Kidney epithelial cell (primary cell): ENCODE measurements at places on chromosomes 4 and X.

DNA sequence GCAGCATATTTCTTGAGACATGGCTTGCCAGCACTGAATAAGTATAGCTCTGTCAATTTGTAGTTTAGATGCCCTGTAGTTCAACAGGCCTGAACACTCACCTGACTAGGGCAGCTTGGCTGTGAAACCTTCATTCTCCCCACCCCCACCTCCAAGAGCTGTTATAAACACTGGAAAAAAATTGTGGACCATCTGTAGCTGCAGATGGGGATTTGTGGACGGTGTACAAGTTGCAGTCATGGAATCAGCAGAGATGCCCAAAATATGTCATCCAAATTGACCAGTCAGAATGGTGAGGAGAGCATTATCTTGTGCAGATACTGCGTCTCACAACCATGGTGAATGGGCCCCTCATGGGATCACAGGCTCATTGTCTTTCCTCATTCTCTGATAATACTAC lies 76.2 kb upstream of the PAQR3 start:
- DNase-seq: no peak

- no peak for DNase-seq
These were observed 421.8 kb downstream of the HNRNPD start for GRCh38 chr4:81951891-81952455.

GRCh38 chr4:125116431-125116830 lies 198.3 kb upstream of the FAT4 start:
- DNase-seq: no peak

- no peak for DNase-seq
These were observed 348.1 kb downstream of the NR3C2 start for GRCh38 chr4:148094149-148094548.

- DNase-seq: no peak
These were observed 56.6 kb downstream of the SPRY1 start for GRCh38 chr4:123453061-123453680.

- DNase-seq: no peak
These were observed 31.8 kb upstream of the AGA start for GRCh38 chr4:177473991-177474390.

GRCh38 chr4:95289028-95289634 lies 259.6 kb downstream of the UNC5C start:
- no peak for DNase-seq

GRCh38 chrX:128396601-128397000 lies 344.4 kb upstream of the ACTRT1 start:
- peak; percentile 26 for DNase-seq

DNA sequence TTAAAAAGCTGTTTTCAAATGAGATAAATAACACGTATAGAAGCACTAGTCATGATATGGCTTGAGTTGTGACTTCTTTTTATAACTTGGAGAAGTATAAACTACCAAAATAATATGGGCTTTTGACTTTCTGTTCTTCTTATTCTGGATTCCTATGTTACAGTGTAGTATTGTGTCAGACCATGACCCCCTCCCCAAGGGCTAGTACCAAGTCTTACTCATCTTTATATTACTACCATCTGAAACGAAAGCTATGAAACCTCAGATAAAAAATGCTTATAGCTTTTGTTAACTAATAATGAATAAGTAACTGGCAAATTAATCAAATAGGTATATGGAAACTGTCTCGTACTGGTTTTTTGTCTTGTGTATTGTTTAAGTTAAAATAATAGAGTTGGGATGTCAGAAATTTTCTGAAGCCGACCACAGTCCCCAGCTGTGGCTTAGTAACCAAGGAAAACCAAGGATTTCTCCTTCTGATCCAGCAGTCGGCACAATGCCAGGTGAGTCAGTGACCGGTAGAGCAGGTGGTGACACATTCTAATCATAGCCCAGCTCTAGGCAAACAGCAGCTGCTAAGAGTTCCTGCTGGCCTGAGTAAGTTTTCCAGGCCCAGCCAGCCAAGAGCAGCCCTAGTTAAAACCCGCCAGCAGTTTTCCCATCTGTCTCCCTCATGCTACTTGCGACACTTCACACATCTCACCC lies 163.3 kb upstream of the PRDX4 start:
- peak; percentile 83 for DNase-seq

DNA sequence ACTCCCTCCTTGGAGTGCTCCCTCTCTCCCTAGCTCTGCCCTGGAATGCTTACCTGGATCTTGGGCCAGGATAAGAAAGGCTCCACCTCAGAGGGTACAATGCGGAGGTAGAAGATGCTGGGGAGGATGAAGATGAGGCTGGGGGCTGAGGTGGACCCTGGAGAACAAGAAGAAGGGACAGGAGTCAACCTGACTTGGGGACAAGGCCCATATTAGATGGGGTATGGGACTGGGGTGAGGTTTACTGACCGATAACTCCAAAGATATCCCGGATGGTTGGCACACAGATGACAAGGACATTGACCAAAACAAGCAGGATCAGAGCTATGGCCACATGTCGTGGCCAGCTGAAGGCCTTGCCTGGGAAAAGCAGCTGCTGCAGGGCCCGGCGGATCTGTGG lies 10.6 kb downstream of the SLC38A5 start:
- no peak for DNase-seq

- DNase-seq: no peak
These were observed 201.3 kb upstream of the CTSO start for GRCh38 chr4:156154978-156155377.

GRCh38 chrX:13732246-13733067 lies 2.0 kb downstream of the TRAPPC2 start:
- peak; percentile 5 for DNase-seq

GRCh38 chr4:12579172-12579571 lies 905.0 kb downstream of the RAB28 start:
- no peak for DNase-seq

GRCh38 chr4:25925486-25926201 lies 11.6 kb downstream of the SMIM20 start:
- DNase-seq: no peak

DNA sequence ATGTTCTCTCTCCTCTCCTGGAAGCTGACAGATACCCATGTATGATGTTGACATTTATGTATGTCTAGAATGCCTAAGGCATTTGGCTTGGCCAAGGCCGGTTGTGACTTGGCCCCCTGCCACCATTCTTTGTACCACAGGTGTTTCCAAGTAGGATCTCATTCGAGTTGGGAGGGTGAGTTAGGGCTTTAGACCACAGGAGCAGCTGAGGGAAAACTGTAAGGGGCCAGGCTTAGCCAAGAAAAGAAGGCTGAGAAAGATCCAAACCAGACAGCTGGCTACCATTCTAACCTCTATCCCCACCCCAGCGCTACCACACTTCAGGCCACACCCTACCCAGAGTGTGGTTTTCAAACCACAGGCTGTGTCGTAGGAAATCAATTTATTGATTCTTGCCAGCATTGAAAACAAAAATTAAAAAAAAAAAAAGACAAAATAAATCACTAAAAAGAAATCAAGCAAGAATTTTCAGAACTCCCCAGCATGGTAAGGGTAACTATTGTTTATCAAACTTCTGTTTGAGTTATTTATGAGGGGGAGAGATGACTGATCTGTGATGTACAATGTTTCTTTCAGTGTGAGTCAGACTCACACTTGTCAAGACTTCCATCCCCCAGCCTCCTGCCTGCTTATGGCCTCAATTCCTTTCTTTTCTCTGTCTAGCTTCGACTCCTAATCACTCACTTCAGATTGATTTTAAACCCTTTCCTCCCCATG lies 9.9 kb downstream of the TMSB4X start:
- no peak for DNase-seq

DNA sequence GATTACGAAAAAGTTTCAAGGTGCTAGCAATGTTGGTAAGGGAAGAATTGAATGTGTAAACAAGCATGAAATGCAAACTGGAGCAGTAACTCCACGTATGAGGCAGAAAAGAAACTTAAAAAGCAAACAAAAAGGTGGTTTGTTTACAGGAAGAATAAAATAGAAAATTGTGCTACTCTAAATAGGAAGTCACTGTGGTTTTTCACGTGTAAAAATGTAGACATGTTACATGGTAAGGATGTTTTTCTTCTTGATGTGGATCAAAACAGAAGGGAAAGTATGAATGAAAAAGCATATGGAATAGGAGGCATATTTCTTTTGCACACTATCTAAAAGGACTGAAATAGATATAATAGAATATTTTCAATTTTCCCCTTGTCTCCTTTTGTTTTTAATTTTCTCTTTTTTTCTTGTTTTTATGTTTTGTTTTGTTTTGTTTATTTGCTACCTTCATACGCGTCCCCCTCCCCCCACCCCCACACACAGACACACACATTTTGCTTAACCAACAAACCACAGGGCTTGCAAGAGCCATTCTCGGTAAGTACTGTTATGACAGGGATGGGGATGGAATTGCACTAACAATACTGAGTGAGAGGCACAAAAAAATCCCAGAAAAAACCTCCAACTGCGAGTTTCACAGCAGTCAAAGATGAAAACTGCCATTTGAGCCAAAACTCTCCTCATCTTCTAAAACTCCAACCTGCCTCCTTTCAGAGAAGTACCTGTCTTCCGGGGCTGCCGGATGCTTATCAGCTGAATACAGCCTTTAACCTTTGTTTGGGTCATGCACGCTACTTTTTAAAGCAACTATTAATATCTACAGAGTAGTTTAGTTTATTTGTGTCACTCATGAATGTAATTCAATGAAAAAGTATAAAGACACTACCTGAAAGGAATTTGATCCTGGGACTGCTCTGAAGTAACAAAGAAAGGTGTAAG lies 135.8 kb downstream of the IL15 start:
- DNase-seq: no peak

DNA sequence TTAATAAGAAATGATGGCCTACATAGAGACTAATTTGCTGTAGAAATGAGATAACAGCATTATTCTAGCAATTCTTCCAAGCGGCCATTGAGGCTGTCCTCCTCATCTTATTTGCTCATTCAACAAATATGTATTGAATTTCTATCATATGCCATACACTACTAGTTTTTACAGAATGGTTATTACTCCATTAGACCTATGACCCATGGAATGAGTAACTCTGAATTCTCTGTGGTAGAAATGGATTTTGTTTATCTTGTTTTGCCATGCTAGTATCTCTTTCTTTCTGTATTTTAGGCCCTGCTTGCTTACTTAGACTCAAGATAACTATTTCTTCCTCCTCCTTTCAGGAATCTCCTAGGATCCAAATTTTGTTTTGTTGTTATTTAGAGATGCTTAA lies 103.5 kb downstream of the RPA4 start:
- DNase-seq: no peak

DNA sequence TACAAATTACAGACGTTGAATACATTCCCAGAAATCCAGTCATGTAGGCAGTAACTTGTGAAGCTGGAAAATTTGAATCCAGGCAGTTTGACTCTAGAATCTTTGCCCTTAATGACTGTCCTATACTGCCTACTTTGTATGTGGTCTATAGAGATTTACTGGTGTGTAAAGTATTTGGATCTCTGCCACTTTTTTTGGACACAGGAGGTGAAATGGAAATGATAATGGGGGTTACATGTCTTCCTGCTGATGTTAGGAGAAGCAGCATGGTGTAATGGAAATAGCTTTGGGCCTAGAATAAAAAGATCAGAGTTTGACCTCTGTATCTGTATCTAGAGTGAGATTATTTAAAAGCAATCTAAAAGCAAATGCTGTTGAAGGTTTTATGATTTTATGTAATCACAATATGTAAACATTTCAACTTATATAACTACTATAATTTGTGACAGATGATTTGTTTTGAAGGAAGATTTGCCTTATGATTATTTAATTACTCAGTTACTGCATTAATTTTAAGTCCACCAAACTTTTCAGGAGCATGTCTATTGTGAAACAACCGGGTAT lies 3.3 kb downstream of the COL4A5 start:
- DNase-seq: no peak

GRCh38 chr4:156596706-156597329 lies 374.8 kb downstream of the PDGFC start:
- no peak for DNase-seq

DNA sequence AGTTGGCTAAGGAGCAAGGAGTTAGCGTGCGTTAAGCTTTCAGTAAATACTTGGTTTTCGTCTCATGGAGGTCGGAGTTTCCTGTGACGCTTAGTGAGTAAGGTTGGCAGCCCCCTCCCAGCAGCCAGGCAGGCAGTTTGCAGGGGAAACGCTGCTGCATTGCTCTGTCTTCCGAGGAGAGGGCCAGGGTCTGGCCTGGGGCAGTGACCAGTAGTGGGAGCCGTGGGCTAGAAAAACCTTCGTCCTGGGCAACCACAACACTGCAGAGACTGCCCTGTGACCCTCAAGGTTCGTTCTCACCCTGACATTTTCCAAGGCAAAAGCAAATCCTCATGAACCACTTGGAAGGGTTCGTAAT lies 432 bp downstream of the TMEM175 start:
- DNase-seq: no peak

DNA sequence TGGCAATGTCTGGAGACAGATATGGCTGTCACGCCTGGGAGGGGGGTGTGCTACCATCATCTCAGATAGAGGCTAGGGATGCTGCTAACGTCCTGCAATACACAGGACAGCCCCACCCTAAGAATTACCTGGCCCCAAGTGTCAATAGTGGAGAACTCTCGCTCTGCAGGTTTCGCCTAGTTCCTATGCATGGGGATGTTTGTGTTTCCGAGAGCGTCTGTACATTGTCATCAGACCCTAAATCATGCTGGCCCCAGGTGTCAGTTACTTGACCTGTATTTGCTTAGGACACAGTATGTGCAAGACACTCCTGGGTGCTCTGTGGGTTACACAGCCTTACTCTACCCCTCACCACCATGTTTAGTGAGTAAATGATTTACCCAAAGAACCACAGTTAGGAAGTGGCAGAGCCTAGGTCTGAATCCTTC lies 90.8 kb downstream of the AFF1 start:
- no peak for DNase-seq

DNA sequence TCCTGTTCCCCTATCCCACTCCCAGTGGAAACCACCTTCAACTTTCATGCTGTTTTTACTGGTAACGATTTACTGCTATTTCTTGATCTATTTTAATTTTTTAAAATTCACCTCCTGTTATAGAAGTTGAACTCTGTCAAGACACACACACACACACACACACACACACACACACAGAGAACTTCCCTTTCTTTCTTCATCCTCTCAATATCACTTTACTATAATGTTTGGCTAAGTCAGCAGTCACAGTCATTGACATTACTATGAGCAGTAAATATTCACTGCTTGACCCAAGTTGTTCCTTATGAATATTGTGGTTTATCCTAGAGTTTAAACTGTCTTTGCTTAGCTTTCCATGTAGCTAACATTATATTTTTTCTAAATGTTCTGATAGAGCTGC lies 24.0 kb upstream of the SGMS2 start:
- DNase-seq: no peak
